Mesenteric fat pad (tissue), 1 donor: ENCODE measurements at places on chromosomes 16 and 17. TPM values are rescaled to one million over a fixed set of nuclear protein-coding genes. Genes with fewer than 3 reads are reported as not detected.

The HSD11B2 gene
- 0.71 TPM for total RNA-seq

The WSCD1 gene
- 3.9 TPM for total RNA-seq

The PERCC1 gene
- 0.35 TPM for total RNA-seq

The ZACN gene
- not detected for total RNA-seq

The CHST5 gene
- total RNA-seq, result not detected

The FA2H gene
- not detected for total RNA-seq

The FOXN1 gene
- total RNA-seq, result not detected

The CIITA gene
- 10.0 TPM for total RNA-seq

The SLFN13 gene
- total RNA-seq, result 20.3 TPM

The C1QL1 gene
- total RNA-seq, result not detected

The SAMD14 gene
- total RNA-seq, result 1.4 TPM

The LLGL1 gene
- 12.0 TPM for total RNA-seq

The B4GALNT2 gene
- total RNA-seq, result not detected

The CTF1 gene
- 4.9 TPM for total RNA-seq

The KRTAP4-5 gene
- total RNA-seq, result not detected

The EVPLL gene
- total RNA-seq, result 0.22 TPM

The CX3CL1 gene
- 14.6 TPM for total RNA-seq
